ENCODE measurements at places on chromosomes 1 and 21.
A peak's percentile ranks its signal among the peaks of the same experiment; 100 is the strongest.

GRCh38 chr1:158998781-158999161 lies 10.9 kb upstream of the IFI16 start:
- peak; percentile 57 for DNase-seq

DNA sequence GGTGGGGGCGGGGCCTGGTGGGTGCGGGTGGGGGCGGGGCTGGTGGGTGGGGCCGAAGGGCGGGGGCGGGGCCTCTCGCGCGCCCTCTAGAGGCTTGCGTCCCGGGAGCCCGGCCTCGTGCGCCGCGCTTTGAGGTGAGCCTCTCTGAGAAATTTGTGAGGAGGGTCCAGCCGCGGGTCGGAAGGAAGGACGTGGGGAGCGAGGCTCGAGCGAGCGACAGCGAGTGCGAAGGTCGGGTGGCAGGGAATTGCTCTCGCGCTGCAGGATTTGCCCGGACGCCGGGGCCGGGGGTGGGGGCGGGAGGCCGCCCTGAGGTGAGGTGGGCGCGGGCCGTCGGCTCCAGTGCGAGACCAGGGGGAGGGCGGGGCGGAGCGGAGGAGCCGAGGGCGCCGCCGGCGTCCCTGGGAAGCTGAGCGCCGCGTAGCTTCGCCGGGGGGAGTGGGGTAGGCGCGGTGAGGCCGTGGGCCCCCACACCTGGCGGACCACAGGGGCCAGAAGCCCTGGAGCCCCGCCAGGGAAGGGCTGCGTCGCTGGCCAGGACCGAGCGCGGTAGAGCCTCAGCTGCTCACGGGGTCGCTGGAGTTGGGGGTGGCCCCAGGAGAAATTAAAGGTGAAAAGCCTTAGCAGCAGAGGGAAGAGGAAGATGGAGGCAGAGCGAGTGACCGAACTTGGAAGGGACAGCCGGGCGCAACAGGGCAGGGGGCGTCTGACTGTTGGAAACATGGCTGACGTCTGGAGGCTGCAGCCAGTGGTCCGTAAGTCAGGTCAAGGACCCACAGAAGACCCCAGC lies 754 bp upstream of the LSS start:
- no peak for DNase-seq

- no peak for DNase-seq
These were observed 25.5 kb downstream of the CDC14A start for GRCh38 chr1:100377590-100378361.

- DNase-seq, result no peak
These were observed 18.3 kb upstream of the LRP8 start for GRCh38 chr1:53345996-53346813.

DNA sequence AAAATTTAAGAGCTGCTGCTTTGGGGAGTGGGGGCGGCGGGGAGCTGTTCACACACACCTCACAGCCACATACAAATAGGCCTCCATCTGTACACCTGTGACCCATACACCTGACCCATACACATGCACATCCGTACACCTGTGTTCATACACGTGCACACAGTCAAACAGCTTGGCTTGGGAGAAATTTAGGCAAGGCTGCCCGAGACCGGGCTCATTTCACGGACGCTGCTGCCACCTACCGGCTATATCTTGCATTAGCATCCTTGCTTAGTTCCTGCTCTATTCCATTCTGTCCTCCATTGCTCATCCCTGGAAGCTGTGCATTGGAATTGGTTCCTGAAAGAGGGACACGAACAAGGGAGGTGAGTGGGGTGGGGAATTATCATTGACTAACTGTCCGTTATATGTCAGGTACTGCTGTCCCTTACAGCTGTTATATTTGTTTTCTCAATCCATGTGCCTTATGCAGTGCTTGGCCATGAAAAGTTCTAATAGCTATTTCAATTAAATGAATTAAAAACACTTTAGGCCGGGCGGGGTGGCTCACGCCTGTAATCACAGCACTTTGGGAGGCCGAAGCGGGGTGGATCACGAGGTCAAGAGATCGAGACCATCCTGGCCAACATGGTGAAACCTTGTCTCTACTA lies 37.1 kb upstream of the EPB41 start:
- peak; percentile 71 for DNase-seq

DNA sequence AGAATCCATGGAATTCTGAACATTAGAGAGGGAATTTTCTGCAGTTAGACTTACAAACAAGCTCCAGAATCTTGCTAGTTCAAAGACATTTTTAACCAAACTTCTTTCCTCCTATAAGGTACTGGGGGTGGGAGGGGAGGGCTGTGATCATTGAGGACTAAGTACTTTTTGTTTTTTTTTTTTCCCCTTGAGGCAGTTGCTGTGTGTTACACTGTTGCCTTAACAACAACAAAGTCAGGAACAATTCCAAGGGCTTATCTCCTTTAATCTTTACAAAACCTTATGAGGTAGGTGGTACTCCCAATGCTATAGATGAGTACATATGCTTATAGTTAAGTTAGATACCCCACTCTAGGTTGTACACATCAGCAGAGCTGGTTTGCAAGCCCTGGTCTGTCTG lies 62.9 kb downstream of the PPP1R12B start:
- DNase-seq, result no peak

DNA sequence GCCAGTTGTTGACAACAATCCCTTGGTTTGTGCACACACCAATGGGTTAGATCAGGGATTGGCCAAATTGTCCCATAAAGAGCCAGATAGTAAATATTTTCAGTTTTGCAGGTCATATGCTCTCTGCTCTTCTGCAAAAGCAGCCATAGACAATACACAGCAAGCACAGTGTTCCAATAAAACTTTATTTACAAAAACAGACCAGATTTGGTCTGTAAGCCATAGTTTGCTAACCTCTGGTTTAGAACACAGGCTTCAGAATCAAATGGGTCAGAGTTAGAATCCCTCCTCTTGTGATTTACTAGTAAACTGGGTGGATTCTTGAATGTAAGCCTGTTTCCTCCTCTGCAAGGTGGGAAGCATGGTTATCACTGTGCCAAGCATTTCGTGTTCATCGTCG lies 65.3 kb upstream of the EFHD2 start:
- DNase-seq, result no peak

GRCh38 chr1:119787776-119788175 lies 19.1 kb upstream of the HMGCS2 start:
- DNase-seq, result no peak

Data from CD8-positive, alpha-beta memory T cell (primary cell).